GM13977 (cell line): ENCODE measurements at places on chromosomes 6 and 20.

GRCh38 chr20:38052870-38053269 lies 19.3 kb downstream of the RPRD1B start:
- no peak for DNase-seq

DNA sequence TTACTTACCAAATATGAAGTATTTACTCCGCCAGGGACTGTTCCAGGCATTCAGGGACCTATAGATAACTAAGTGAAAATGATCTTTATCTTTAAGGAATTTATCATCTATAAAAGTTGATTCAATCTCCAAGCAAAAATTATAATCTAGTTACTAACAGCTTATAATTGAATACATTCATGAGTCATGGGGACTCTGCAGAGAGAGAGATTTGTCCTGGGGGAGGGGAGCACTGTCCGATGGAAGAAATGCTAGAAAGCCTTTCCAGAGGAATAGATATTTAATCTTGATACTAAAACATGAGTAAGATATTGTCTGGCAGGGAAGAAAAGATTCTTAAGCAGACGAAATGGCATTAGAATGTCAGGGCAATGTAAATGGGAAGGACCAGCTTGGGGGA lies 139.3 kb downstream of the CD164 start:
- DNase-seq, result no peak

DNA sequence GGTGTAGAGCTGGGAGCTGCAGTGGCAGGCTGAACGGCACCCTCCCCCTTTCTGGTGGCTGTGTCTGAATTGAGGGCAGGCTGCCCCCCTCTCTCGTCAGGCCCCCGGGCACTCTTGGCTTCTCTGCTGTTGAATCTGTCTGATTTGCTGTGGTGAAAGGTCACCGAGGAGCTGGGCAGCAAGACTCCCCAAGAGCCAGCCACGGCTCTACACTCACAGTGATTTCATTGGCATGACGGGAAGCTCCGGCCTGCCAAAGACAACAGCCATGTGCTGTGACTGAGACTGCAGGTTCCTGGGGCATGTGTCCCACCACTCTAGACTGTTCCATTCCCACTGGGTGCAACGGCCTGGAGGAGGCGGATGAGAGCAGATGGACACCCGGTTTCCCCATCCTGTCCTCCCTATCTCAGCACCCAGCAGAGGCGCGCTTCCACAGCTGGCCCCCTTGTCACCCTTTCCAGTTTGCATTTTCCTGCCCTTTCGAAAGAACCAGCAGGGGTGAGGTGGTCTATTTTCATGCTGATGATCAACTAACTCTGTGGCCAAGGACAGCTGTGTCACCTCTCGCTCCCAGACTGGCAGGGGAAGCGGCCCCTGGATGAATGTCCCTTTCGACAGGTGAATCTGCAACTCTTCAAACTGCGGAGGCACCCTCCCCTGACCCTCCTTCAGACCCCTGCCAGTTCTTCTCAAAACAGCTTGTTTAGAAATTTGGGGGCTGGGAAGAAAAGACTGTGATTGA lies 2.2 kb downstream of the APCDD1L start:
- DNase-seq, result no peak

DNA sequence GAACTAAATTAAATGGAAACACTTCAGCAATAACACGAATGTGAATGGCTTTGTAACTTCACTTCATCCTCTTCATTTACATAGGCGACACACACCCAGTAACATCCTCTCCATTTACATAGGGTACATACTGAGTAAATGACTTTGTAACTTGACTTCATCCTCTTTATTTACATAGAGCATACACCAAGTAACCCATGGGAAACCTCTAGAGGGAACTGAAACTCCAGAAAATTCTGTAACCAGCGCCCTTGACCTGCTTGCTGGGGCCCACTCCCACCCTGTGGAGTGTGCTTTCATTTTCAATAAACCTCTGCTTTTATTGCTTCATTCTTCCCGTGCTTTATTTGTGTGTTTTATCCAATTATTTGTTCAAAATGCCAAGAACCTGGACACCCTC lies 81.6 kb upstream of the OPRM1 start:
- no peak for DNase-seq

DNA sequence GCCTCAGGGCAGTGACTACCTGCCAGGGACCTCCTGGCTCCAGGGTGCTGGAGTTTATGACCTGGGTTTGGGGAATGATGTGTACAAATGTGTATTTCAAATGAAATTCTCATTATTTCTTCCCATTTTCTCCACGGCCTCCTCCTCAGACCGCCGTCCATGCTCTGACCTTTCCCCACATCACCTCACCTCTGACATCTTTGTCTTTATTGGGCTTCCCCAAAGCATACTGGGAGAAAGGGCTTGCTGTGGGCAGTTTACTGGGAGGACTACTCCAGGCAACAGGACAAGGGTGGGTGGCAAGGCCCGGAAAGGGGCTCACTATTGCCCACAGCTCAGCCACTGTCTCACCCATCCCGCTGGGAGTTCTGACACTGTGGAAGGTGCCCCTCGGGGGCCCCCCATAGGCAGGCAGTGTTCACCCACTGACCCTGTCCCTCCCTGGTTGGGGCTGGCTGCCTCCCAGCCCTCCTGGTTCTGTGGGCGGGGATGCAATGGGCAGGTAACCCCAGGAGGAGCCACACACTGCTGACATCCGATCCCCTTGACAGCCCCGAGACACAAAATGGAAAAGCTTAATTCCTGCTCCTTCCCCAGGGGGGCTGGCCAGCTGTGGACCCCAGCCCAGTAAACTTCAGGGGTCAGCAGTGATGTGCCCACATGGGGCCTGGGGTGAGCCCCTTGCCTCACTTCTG lies 39.8 kb upstream of the CST7 start:
- no peak for DNase-seq

GRCh38 chr20:57306747-57307146 lies 22.9 kb upstream of the SPO11 start:
- no peak for DNase-seq

DNA sequence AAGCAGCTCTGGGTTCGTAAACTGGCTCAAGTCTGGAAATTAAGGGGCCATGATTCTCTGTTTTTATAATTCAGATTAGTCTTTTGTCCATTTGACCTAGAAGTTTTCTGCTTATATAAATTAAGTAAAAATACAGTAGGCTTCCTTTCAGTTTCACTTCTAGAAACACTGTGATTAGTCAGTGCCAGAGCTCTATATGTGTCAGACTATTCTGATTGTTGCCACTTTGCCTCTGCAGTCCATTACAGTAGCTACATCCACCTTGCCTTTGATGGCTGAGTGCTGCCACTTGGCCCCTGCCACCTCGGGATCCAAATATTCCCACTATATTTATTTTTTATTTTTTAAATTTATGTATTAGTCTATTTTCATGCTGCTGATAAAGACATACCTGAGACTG lies 7.9 kb downstream of the ZC2HC1B start:
- peak; percentile 28 for DNase-seq

DNA sequence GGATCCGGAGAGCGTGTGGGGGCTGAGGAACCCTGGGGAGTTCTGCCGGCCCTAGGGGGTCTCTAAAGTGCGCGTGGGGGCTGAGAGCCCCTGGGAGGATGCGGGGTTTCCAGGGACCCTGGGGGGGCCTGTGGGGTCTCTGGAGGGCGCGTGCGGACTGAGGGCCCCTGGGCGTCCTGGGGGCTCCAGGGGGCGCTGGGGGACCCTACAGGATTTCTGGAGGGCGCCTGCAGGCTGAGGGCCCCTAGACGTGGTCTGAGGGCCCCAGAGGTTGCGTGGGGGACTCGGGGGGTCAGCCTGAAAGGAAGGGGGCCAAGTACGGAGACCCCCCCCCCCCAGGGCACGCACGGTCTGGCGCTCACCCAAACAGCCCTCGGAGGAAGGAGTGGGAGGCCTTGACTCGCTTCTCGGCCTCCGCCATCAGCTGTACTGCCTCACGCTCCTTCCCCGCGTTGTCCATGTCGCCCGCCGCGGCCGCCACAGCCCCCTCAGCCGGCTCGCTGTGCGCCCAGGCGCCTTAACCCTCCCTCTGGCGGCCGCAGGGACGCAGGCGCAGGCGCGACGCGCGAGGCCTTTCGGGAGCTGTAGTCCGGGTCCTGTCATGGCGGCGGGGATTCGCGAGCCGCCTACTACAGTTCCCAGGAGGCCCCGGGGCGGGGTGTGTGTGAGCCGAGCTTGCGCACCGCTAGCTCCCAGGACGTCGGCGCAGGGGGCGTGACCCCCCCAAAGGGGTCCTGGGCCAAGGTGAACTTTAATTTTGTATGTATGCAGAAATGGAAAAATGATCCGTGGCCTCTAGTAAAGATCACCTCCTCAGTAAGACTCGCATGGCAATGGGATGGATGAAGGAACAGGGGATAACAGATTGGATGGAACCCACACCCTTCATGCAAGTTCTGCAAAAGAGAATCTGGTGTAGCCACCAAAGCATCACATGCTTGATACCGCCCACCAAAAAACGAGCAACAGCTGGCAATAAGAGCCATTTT lies at the start of gene NAPB:
TSS of gene NAPB (minus strand) at position 546 of the 989 bp plus-strand sequence. CDS start at position 460, 86 bp downstream.
- DNase-seq, result peak; percentile 96

DNA sequence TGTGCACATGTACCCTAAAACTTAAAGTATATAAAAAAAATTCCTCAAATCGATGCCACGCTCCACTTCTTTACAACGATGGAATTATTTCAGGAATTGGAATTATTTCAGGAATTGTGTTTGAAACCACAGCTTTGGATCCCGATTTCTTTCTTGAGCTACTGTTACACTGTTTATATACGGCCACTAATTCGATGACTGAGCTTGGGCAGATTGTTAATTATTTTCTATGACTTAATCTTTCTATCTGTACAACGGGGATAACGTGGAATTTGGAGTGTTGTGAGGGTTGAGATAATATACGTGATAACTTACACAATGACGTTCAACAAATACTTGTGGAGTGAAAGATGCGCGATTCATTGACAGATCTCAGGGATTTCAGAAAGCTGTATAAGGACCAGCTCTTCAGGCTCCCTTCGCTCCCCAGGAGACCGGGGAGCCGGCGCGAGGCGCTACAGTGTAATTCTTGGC lies 171.3 kb downstream of the SLC16A10 start:
- DNase-seq, result no peak
